ENCODE measurements at places on chromosomes 12 and 14.

DNA sequence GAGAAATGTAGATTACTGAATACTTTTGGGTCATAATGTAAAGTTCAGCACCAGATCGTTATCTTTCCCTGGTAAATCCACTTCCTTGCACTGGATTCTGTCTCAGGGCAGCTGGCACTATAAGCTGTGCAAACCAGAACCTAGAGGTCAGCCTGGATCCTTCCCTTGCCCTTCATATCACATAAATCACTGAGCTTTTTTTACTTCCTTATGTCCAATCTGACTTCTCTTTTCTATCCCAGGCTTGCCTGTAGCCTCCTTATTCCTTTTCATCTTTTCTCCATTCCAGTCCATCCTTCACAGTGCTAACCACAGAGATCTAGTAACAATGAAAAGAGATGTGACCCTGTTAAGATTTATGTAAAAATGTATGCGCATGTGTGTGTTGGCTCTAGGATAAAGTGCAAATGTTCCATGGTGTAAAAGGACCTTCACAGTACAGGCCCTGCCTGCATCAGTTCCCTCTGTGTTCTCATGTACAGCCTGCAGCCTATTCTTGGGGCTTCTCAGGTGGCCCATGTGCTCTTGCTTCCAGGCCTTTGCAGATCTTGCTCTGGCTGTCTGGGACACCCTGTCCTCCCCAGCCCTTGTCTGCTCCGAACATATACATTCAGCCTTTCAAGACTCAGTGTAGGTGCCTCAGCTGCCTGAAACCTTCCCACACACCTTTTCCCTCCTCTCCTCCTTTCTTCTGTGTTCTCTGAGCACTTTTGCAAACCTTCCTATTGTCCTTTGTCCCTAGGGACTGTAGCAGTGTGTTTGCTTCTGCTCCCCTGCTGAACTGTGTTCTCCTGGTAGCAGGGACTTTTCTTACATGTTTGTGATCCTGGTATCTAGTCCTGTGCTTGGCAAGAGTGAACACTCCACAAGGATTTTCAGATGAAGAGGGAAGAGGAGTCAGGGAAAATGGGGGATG is 30.0 kb downstream of the PELI2 start:
- no peak for DNase-seq

GRCh38 chr14:22395803-22396202 is 193.2 kb downstream of the DAD1 start:
- no peak for DNase-seq

- DNase-seq = no peak
Observed at GRCh38 chr14:80522411-80522810, 311.1 kb upstream of the DIO2 start.

- no peak for DNase-seq
Observed at GRCh38 chr12:81274637-81275529, 197.0 kb downstream of the ACSS3 start.

- no peak for DNase-seq
Observed at GRCh38 chr12:109541413-109541726, 31.9 kb downstream of the MMAB start.

- no peak for DNase-seq
Observed at GRCh38 chr12:26976687-26977086, 37.5 kb downstream of the TM7SF3 start.

GRCh38 chr12:33012226-33012625 is 115.6 kb upstream of the PKP2 start:
- DNase-seq = no peak

- DNase-seq = no peak
Observed at GRCh38 chr14:66572826-66573225, 64.9 kb downstream of the GPHN start.

GRCh38 chr14:21072781-21073339 is 2.8 kb downstream of the ARHGEF40 start:
- DNase-seq = no peak
